ENCODE measurements at places on chromosomes 4 and X. TPM values are rescaled to one million over a fixed set of nuclear protein-coding genes. Genes with fewer than 3 reads are reported as not detected.

The TRAPPC2 gene
- total RNA-seq, result 20.4 TPM

The PPP1R2C gene
- total RNA-seq, result not detected

DNA sequence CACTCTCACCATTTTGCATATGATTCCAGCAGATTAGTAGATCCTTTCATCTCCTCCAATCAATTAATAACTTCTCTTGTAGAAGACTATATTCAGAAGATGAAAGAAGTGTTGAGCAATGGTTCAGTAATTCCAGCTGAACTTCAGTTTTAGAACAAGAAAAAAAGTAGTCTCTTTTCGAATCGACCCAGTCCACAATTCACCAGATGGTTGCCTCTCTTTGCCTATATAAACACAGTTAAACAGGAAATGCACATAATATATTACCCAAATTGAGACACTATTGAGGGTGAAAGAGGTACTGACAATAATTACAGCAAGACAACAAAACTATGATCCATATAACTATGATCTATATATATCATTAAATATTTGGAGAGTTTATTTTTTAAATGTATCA is 16.8 kb upstream of the FAM241A start:
- no peak for DNase-seq

- peak; percentile 28 for DNase-seq
Measured at GRCh38 chrX:133923113-133923512, 62.3 kb downstream of the GPC3 start.

GRCh38 chrX:69034451-69034850 is 130.8 kb downstream of the PJA1 start:
- no peak for DNase-seq

DNA sequence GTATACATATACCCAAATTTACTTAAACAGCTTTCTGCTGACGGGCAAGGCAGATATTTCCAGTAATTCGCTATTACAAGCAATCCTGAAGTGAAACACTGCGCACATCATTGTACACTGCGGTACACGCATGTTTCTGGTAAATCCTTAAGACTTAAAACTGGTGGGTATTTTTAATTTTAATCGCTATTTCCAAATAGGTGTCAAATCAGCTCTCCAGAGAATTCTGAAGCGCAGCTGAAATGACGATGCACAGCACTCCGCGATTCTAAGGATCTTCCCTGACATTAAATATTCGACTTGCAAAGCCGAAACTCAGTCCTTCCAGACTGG is 361 bp downstream of the TMEM128 start:
- DNase-seq, result no peak

DNA sequence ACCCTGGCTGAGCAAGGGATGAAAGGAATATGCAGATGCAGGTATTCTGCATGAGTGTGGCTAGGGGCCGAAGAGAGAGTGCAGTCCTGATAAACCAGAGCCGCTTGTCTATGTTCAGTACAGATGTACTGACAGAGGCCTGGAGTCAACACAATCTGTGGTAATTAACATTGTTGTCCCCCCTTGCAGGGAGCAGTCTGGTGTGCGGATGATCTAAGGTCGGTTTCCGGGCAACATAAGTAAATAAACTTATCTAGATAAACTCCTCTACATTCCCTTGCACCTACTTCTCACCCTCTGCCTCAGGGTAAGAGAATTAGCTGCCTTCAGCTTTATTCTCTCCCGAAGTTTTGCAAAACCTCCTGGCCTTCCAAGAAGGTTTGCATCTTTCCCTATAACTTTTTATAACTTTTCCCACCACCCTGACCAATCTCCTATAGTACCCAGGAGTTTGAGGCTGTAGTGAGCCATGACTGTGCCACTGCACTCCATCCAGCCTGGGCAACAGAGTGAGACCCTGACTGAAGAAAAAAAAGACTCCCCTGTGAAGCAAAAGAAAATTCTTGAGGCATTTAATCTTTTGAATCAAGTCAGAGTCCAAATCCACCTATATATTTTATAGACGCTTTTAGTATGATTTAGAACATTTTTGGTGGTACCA is 26.6 kb downstream of the SNX25 start:
- no peak for DNase-seq

GRCh38 chr4:111812114-111812513 is 333.1 kb upstream of the FAM241A start:
- no peak for DNase-seq

- no peak for DNase-seq
Measured at GRCh38 chr4:4631150-4631549, 89.3 kb upstream of the STX18 start.

The PAGE1 gene
- total RNA-seq, result 2.7 TPM

The MAGEA10 gene
- 0.60 TPM for total RNA-seq

DNA sequence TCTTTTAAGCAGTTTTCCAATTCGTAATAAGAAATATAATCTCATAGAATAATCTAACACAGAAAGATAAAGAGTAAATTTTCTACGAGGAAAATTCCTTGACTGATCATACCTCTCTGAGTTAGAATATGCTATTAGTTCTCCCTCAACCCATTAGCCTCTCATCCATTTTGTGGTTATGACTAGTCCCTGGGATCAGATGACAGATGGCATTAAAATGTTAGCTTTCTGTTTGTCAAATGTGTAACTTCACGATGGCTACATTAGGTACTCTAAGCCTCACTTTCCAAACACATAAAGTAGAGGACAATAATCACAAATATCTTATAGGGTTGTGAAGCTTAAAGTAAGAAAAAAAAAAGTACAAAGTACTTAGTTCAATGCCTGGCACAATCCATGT is 112.2 kb downstream of the ZAR1 start:
- DNase-seq, result peak; percentile 68

DNA sequence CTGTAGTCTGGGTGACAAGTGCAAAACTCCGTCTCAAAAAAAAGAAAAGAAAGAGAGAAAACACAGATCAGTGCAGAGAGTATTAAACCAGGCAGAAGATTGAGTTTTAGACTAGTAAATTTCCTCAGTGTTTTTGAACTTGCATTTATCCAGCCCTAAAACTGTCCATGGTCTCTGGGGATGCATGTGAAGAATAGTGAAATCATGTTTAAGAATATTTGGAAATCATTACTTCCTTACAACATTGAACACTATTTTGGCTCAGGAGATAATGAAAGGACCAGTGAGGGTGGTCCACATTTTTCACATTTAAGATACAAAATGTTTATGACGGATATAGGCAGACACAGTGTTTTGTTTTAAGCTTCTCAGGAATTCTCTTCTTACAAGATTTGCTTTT is 195.8 kb upstream of the RASGEF1B start:
- DNase-seq, result no peak

The KCNE5 gene
- total RNA-seq, result 0.20 TPM

DNA sequence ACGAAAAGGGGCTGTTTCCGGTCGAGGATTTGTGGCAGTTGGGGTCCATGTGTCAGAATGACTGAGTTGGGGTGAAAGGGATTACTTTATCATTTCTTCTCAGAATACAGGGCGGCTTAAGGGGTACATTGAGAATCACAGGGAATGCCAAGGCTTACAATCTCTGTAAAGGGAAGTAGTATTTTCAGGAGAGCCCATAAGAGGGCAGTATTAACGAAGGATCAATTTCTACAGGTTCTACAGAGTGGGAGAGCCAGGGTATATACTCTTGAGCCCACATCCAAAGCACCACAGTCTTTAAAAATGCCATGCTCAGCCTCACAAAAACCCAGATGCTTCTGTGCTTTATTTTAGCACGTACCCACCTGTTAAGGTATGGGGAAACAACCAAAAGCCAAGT is 67.7 kb upstream of the ZXDA start:
- DNase-seq, result no peak

DNA sequence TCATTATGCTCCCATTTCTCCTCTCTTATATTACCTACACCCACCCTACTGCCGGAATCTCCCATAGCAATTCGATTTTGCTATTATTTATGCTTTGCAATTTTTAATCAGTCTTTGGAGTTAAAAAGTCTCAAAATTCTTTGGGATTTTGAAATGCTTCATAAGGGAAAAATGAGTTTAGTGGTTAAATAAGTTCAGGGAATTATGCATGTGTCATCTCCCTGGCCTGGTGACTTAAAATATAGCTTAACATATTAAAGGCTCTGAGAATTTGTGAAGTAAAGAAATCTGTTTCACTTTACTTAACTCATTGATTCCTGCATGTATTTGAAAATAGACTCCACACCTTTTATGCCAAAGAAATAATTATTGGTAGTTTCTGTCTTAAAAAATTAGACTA is 185.1 kb upstream of the DIPK2B start:
- no peak for DNase-seq

DNA sequence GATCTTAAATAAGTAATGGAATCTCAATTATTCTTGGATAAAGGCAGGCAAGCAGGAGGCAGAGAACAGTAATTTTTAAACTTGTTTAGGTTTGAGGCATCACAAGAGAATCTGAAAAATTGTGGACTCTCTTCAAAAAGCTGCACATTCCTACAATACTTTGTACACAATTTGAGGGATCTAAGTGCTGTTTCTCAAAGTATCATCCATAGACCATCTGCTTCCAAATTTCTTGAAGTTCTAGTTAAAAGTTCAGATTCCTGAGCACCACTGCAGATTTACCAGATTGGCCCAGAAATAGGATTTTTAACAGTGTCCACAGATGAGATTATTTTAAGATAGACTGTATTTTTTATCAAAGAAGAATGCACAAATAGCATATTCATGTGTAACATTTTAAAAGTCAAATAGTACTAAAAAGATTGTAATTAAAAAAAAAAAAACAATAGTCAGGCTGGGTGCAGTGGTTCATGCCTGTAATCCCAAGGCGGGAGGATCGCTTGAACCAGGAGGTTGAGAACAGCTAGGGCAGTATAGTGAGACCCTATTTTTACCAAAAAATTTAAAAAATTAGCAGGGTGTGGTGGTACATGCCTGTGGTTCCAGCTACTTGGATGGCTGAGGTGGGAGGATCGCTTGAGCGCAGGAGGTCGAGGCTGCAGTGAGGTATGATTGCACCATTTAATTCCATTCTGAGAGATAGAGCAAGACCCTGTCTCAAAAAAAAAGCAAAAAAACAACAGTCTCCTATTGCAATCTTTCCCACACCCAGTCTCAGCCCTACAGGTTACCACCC is 14.2 kb upstream of the FNIP2 start:
- DNase-seq, result no peak

DNA sequence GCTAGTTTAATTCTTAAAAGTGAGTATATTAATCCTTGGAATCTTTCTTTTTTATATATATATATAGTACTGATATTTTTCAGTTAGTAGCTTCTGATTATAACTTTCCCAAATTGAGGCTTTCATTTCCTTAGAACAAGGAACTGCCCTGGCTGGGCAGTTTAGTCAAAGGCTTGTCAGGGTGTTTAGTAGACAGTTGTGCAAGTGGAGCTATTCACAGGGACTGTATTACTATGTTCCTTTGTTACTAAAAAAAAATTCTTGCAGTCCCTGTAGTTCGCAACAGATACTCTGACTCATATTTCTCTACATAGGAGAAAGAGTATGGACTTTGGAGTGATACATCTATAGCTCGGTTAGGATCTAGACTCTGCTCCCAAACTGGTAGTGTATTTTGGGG is 20.8 kb downstream of the USO1 start:
- no peak for DNase-seq

All from RPMI7951 (cell line).